ENCODE measurements at places on chromosomes 4 and X.

DNA sequence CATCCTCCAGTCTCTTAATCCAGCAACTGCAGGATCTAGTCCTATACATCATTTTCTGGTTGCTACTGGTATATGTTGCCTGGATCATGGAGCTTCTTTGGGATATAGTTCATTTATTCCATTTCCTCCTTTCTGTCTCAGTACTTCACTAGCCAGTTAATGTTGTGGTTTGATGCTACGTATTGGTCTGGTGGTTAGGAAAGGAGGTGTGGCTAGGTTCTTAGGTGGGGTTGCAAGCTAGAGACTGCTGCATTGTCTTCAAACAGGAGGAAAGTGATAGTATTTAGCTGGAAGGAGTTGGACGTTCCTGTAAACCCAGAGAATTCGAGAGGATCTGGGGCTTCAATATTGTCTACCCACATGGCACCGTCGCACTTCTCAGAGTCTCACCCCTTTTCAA, 129.5 kb downstream of the SNCA start:
- no peak for DNase-seq

DNA sequence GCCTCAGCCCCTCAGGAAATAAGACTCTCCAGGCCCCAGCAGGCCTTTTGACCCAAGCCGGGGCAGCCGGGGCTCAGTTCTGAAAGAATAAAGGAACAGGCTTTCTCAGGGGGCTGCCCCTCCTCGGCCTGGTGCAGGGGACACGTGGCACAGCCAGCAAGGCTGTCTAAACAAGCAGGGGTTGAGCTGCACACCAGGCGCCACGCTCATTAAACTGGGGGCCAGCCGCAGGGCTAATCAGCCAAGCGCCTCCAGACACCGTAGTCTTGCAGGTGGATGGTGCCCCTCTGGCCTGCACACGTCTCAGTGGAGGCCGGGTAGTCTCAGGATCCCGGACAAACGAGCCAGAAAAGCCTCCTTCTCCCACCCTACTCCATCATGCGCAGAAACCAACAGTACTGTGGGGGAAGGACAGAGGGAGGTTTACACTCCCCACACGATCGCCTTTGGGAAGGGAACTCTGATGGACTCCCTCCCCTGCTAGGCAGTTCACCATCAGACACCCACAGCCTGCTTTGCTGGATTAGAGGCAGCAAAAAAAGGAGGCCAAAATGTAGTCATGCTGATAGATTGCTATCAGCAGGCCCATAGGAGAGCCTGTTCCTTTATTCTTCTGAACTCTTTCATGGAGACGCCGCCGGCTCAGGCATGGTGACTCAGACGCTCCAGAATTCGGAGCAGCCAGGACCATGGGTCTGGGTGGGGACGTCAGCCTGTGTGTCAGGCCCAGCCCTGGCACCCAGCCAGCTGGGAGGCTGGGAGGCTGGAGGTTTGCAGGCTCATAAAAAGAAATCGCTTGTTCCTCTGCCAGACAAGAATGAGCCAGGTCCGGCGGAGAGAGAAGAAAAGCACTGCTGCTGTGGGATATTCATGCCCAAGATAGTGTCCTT, 342.4 kb downstream of the BCOR start:
- DNase-seq, result peak; percentile 74

DNA sequence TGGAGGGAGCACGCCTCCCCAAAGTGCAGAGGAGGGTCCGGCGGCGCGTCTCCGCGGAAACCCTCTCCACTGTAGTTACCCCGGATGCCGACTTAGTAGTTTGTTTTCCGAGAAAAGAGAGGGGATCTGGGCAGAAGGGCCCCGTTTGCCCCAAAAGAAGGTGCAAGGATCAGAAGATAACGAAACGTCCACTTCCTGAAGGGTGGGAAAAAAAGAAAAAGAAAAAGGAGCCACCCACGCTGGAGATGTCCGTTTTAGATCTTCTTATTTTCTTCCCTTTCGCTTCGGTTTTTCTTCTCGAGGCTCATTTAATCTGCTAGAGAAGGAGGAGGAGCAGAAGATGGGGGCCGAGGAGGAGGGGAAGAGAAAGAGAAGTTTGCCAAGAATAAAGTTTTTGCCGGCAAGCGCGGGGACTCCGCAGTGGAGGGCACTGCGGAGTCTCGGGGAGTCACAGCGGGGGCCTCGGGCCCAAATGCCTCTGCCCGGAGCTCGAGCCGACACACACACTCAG, 517 bp downstream of the LEF1 start:
- DNase-seq, result no peak

GRCh38 chr4:61938250-61938846, 738.2 kb downstream of the ADGRL3 start:
- peak; percentile 69 for DNase-seq

- DNase-seq, result no peak
Measured at GRCh38 chr4:182538031-182538430, 294.8 kb downstream of the TENM3 start.

GRCh38 chr4:168615294-168616065, 118.6 kb downstream of the PALLD start:
- DNase-seq, result no peak

Data from SK-N-DZ (cell line).